ENCODE measurements at places on chromosomes 4 and X.

DNA sequence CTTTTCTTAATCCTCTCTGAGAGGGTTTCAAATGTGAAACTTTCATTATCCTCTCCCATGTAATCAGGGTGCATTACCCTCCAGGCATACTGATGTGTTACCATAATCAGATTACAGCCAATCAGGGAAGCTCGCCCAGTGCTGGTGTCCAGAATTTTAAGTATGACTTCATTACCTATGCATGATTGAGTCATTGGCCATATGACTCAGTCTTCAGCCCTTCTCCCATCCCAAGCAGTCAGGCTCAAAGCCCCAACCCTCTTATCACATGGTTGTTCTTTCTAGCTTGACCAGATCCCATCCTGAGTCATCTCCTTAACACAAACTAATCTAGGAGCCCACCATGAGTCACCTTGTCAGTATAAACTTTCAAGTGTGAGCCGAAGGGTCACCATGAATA, 1668.1 kb upstream of the AGA start:
- DNase-seq: no peak

GRCh38 chr4:176186067-176186466, 9.3 kb downstream of the SPATA4 start:
- no peak for DNase-seq

DNA sequence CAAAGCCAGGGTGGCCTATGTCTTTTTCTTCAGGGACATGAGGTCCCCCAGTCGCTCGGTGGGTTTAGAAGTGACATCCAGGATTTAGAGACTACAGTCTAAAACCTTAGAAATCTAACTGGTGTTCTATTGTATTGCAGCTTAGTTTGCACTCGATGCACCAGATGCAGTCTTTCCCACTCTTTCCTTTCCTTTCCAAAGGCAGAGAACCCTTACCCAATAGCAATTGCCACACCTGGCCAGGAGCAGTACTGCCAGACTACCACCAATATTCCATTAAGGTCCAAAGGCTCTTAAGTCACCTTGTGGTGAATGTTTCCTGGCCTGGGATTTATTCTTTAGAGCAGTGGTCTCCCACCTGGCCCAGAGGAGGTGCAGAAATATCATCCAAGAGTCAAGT, 1068.8 kb downstream of the FAM133A start:
- no peak for DNase-seq

DNA sequence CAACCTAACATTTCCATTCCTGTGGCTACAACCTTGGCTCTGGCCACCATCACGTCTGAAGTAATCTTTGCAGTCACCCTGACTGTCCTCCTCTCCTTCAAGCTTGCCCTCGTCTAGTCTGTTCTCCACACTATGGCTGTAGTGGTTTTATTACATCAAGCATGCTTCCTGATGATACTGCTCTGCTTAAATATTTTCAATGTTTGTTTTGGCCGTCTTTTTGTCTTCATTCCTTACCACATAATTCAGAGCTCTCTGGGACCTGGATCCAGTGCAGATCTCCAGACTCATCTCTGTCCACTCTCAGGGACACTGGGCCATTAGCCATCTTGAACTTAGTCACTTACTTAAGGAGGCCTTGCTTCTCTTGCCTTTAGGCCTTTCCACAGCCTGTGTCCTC, 27.7 kb upstream of the FREM3 start:
- DNase-seq: no peak

GRCh38 chr4:154329939-154330338, 161.7 kb downstream of the DCHS2 start:
- DNase-seq: no peak

DNA sequence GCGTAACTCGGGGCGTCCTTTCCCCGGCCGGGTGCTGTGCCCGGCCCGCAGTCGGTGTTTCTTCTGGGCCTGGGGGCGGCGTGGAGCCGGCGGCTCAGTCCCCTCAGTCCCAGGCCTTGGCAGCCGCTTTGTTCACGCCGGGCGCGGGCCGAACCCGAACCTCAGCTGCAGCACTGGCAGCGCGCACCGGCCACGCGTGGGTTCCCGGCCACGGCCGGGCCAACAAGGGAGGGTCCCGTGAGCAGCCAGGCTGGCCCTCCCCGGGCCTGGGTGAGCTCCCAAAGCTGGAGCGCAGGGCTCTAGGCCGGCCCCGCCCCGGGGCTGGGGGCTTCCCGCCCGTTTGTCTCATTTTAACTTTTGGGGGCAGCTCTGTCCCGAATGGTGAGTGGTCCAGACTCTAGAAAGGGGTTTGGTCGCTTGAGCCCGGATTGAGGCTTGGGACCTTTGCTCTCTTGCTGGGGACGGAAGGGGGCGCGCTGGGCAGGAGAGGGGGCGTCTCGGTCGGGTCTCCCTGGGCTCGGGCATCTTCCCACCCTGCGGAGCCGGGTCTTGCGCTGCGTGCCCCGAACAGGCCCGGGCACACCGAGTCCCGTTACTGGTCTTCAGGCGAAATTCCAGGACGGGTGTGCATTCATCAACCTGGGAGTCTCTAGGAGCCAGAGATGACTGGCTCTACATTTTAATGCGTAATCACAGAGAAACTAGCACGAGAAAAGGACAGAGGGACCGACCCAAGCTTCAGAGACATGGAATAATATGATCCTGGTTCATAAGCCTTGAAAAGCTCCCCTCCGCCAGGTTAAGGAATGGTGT, 177.1 kb downstream of the CBR4 start:
- DNase-seq: no peak

- DNase-seq: no peak
These were observed 162.9 kb downstream of the SMIM20 start for GRCh38 chr4:26076896-26077295.

Data from CMK (cell line).